ENCODE measurements at places on chromosomes 5 and 9.

DNA sequence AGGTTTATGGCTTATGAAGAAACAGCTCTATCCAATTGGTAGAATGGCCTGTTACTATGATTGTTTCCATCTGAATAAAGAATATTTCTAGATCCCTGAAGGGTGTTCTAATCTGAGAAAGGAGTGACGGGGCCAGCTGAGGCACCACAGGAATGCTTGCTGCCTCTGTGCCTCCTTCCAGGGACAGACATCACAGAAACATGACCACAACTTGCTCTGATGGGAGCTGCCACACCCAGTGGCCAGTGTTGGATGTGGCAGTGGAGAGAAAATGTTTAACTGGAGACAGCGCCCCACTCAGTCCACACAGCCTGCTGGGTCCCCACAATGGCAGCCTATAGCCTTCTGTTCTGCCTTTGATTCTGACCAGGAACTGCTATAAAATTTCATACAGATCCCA is 38.6 kb upstream of the TESK1 start:
- no peak for DNase-seq

DNA sequence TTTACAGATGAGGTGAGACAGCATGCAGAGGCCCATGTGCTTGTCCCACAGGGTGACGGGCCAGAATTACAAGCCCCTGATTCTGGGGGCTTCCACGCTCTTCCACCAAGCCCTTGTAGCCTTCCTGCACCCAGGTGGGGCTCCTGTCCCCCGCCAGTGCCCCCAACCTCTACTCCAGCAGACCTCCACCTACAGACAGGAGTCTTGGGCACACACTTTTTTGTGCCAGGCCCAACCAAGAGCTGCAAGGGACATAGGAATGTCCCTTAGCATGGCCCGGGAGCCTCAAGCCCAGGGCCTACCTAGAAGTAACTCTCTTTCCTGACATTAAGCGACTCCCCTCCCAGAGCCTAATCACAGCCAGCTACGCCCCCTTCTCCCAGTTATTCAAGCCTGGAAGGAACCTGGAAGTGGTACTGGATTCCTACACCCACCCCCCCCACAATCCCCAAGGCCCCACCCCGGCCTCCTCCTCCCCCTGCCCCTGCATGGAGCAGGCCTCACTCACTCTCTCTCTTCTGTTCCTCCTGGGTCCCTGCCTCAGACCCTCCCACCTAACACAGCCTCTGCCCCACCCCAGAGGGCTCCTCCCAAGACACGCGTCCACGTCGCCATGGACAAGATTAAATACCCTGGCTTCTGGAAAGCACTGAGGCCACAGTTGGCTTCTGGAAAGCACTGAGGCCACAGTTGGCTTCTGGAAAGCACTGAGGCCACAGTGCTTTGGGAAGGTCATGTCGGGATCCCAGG is 30.5 kb downstream of the ADAMTS2 start:
- DNase-seq: no peak

GRCh38 chr9:94167376-94167890 is 83.2 kb downstream of the PTPDC1 start:
- no peak for DNase-seq

- no peak for DNase-seq
Observed at GRCh38 chr9:136079916-136080246, 15.2 kb downstream of the NACC2 start.
